ENCODE measurements at places on chromosomes 3 and 15. TPM values are rescaled to one million over a fixed set of nuclear protein-coding genes. Genes with fewer than 3 reads are reported as not detected.

DNA sequence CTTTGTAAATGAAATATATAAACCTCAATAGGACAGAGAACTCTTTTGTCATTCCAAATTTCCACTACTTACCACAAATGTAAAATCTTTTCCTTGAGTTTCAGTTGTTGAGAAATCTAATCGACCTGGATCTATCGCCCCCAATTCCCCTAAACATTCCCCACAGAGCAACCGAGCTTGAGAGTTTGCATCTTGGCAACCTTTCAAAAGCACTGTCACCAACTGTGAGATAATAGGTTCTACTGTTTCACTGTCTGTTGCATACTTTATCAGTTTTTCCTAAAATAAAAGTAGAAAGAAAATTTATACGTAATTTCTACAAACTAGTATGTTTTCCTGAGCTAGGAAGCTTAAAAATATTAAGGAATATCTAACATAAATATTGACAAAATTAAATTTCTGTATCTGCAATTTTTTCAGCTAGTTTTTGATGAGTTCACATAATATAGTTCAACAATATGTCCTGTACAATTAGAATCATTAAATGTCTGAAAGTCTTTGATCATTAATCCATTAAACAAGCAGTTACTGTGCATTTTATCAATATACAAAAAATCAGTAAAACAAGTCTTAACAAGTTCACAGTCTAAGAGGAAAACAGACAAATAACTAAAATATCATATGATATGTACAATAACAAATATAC is 54.5 kb downstream of the ATR start:
- H3K36me3 ChIP-seq: peaks cover 33% of the 10 kb centered on the region
- H3K27ac ChIP-seq: no peak overlapping the region
- H3K4me1 ChIP-seq: peaks cover 5% of the 10 kb centered on the region
- no peak for DNase-seq
- H3K4me3 ChIP-seq: no peak overlapping the region
- H3K27me3 ChIP-seq: no peaks in the 10 kb centered on the region

DNA sequence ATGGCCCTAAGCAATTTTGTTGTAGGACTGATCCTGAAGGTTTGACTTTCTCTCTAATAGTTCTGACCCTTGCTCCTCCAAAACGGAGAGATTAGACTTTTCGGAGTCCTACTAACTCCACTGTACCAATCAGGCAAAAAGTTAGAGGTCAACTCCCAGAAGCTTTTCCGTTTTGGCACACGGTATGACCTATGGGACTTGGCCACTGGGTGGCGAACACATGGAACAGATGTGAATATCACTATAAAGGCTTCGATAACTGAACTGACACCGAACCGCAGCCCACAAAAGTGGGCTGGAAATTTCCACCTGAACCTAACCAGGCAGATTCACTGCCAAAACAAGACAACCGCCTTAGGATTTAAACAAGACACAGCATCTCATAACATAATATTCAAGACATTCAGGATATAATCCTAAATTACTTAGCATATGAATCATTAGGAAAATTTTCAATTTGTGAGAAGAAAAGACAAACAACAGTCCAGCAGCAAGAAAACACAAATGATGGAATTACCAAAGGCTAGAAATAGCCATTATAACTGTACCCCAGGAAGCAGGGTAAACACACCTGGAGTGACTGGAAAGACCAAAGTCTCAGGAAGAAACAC is 12.2 kb upstream of the TM2D3 start:
- peaks cover 2% of the 10 kb centered on the region for H3K4me1 ChIP-seq
- no peaks in the 10 kb centered on the region for H3K27me3 ChIP-seq
- H3K27ac ChIP-seq: peak overlapping the region; percentile 59
- H3K36me3 ChIP-seq: peaks cover 14% of the 10 kb centered on the region
- no peak overlapping the region for H3K4me3 ChIP-seq

GRCh38 chr3:179174898-179175297 is 26.7 kb downstream of the PIK3CA start:
- H3K36me3 ChIP-seq: peaks cover 10% of the 10 kb centered on the region
- H3K27ac ChIP-seq: no peak overlapping the region
- DNase-seq: no peak
- H3K4me3 ChIP-seq: no peak overlapping the region
- H3K27me3 ChIP-seq: no peaks in the 10 kb centered on the region
- peaks cover 25% of the 10 kb centered on the region for H3K4me1 ChIP-seq

DNA sequence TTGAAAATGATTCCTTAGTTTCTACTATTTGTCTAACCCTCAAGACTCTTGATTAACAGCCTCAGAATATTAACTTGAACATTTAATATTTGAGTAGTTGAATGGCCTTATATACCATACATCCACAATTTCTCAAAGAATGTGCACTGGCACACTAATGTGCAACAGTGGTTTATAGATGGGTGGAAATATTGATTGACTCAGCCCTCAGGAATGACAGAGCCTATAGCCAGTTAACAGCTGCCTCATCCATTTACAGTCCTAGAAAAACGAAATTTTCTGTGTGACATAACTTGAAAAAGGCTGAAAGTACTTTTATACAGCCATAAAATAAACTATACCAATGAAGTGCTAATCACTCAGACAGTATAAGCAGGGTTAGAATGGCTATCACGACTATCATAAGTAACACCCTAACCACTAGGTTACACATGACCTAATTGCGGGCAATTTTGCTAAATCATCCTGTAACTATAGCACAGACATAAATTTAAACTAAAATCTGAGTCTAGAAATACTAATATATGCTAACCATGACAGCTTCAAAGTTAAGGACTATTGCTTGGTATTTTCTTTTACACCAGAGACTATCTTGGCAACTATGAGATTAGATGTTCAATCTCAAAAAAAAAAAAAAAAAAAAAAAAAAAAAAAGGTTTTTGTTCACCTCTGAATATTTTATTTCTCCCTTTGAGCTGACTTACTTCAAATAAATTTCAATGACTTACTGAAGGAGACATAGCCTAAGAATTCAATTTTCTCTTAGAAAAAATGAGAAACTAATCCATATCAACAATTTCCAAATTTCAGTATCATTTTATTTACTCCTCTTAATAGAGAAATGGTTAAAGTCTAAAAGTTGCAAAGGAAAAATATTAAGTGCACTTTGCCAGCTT is 9.3 kb downstream of the SECISBP2L start:
- no peaks in the 10 kb centered on the region for H3K36me3 ChIP-seq
- no peak overlapping the region for H3K4me3 ChIP-seq
- H3K27me3 ChIP-seq: no peaks in the 10 kb centered on the region
- no peak overlapping the region for H3K27ac ChIP-seq

- no peak for DNase-seq
- H3K4me3 ChIP-seq: no peak overlapping the region
- H3K4me1 ChIP-seq: peaks cover 23% of the 10 kb centered on the region
- H3K36me3 ChIP-seq: peaks cover 91% of the 10 kb centered on the region
- no peak overlapping the region for H3K27ac ChIP-seq
Observed at GRCh38 chr3:17050071-17050470, 165.3 kb downstream of the PLCL2 start.

- H3K4me1 ChIP-seq: no peaks in the 10 kb centered on the region
- no peaks in the 10 kb centered on the region for H3K36me3 ChIP-seq
- H3K27ac ChIP-seq: no peak overlapping the region
- no peak overlapping the region for H3K4me3 ChIP-seq
- DNase-seq: no peak
- H3K27me3 ChIP-seq: no peaks in the 10 kb centered on the region
Observed at GRCh38 chr3:155404486-155404885, 111.0 kb upstream of the STRIT1 start.

GRCh38 chr3:53643757-53644156 is 149.3 kb downstream of the CACNA1D start:
- H3K4me1 ChIP-seq: no peaks in the 10 kb centered on the region
- H3K27me3 ChIP-seq: peaks cover 26% of the 10 kb centered on the region
- H3K27ac ChIP-seq: no peak overlapping the region
- no peak overlapping the region for H3K4me3 ChIP-seq
- H3K36me3 ChIP-seq: no peaks in the 10 kb centered on the region

GRCh38 chr3:42525736-42526345 is 23.4 kb downstream of the VIPR1 start:
- H3K27ac ChIP-seq: no peak overlapping the region
- H3K4me1 ChIP-seq: peaks cover 37% of the 10 kb centered on the region
- H3K27me3 ChIP-seq: no peaks in the 10 kb centered on the region
- no peak for DNase-seq

DNA sequence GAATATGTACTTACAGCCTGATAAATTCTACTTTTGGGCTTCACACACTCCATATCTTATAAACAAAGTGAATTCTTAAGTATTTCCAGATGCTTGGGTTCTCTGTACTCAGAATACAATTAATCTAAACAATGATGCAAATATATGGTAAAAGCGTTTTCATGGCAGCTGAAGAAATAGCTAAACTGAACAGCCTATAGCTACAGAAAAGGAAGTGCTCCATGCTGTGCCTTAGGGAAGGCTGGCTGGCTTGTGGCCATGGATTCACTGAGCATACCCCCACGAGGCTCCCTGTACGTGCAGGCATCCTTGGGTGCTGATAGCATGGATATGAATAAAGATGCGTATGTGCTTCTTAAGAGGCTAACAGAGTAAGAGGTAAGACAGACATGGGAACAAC is 264.0 kb downstream of the KLF13 start:
- H3K36me3 ChIP-seq: no peaks in the 10 kb centered on the region
- H3K4me3 ChIP-seq: no peak overlapping the region
- no peak for DNase-seq
- no peaks in the 10 kb centered on the region for H3K4me1 ChIP-seq

GRCh38 chr15:59538494-59538893 is 73.1 kb upstream of the GCNT3 start:
- H3K36me3 ChIP-seq: no peaks in the 10 kb centered on the region
- H3K4me1 ChIP-seq: peaks cover 5% of the 10 kb centered on the region
- H3K4me3 ChIP-seq: no peak overlapping the region
- DNase-seq: no peak
- no peaks in the 10 kb centered on the region for H3K27me3 ChIP-seq

DNA sequence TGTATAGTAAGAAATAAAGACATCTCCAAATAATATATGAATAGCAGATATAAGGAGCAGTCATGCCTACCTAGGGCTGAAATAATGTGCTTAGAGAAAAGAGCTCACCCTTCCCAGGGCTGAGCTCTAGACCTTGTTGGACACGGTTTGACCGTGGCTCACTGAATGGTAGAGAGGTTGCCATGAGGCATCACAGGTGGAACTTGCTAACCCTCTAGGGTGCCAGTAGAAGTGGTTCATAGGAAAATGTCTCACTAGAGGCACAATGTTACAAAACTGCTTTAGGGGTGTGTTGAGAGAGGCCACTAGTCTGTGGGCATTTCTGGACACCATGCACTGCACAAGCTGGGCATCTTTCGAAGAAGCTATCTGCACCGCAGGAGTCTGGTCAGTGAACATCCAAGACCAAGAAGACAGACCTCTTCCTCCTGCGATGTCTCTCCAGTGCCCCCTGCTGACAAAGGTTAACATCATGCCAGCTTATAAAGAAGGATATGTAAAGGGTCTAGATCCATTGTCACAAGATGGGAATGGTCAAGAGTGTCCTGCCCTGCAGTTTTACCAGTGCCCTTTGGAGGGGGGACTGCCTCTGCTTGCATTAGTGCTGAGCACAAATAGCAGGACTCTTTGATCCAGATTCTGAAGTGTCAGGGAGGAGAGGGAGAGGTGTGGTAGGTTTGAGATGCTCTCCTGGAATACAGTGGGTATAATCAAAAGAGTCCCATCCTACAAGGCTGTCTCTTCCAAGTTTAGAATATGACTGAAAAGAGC is 266.8 kb downstream of the ZNF385D start:
- no peak overlapping the region for H3K4me3 ChIP-seq
- H3K27me3 ChIP-seq: no peaks in the 10 kb centered on the region
- H3K36me3 ChIP-seq: no peaks in the 10 kb centered on the region
- peak; percentile 1 for DNase-seq
- H3K27ac ChIP-seq: no peak overlapping the region

- no peaks in the 10 kb centered on the region for H3K36me3 ChIP-seq
- H3K27me3 ChIP-seq: peaks cover 4% of the 10 kb centered on the region
- no peak overlapping the region for H3K27ac ChIP-seq
- H3K4me1 ChIP-seq: no peaks in the 10 kb centered on the region
- no peak for DNase-seq
Observed at GRCh38 chr3:130480736-130481135, 36.2 kb upstream of the COL6A6 start.

DNA sequence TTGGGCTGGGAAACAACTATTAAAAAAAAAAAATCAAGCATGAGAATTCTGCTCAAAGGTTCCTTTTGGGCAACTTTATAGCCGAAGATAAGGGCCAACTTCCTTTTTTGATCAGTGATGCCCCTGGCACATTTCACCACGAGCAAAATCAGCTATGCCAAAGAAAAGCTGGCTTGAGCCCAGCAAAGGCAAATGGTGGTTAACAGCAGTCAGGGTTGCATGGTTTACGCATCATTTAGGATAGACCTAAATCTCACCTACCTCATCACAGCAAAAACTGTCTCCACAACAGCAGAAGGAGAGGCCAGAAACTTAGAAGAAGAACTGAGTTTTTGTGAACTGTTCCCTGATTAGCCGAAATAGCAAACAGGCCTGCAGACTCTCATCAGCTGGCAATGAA is 220.1 kb upstream of the CDIN1 start:
- no peaks in the 10 kb centered on the region for H3K4me1 ChIP-seq
- no peak for DNase-seq
- H3K27ac ChIP-seq: no peak overlapping the region
- H3K4me3 ChIP-seq: no peak overlapping the region

GRCh38 chr3:187794731-187795130 is 49.5 kb upstream of the BCL6 start:
- no peak overlapping the region for H3K4me3 ChIP-seq
- no peak overlapping the region for H3K27ac ChIP-seq
- H3K27me3 ChIP-seq: no peaks in the 10 kb centered on the region
- DNase-seq: no peak
- H3K36me3 ChIP-seq: peaks cover 6% of the 10 kb centered on the region

- DNase-seq: no peak
- no peaks in the 10 kb centered on the region for H3K36me3 ChIP-seq
- no peak overlapping the region for H3K4me3 ChIP-seq
- no peak overlapping the region for H3K27ac ChIP-seq
- H3K4me1 ChIP-seq: no peaks in the 10 kb centered on the region
- no peaks in the 10 kb centered on the region for H3K27me3 ChIP-seq
Observed at GRCh38 chr3:116842254-116842957, 132.8 kb downstream of the TUSC7 start.

GRCh38 chr15:89783111-89783860 is 7.2 kb downstream of the MESP2 start:
- no peaks in the 10 kb centered on the region for H3K4me1 ChIP-seq
- H3K27ac ChIP-seq: no peak overlapping the region
- peaks cover 20% of the 10 kb centered on the region for H3K27me3 ChIP-seq
- H3K36me3 ChIP-seq: no peaks in the 10 kb centered on the region
- H3K4me3 ChIP-seq: no peak overlapping the region

The SI gene
- not detected for total RNA-seq

The FANCD2OS gene
- total RNA-seq: not detected

The GOLGA6L4 gene
- 0.86 TPM for total RNA-seq

The GHSR gene
- total RNA-seq: not detected

The MNS1 gene
- 1.4 TPM for total RNA-seq

The IL20RB gene
- total RNA-seq: 1.1 TPM

The ABHD14A gene
- 10.2 TPM for total RNA-seq

Measured in activated naive CD8-positive, alpha-beta T cell treated with anti-CD3 and anti-CD28 coated beads for 36 hours (primary cell).